ENCODE measurements at places on chromosomes 13 and 19.
A peak's percentile ranks its signal among the peaks of the same experiment; 100 is the strongest.

DNA sequence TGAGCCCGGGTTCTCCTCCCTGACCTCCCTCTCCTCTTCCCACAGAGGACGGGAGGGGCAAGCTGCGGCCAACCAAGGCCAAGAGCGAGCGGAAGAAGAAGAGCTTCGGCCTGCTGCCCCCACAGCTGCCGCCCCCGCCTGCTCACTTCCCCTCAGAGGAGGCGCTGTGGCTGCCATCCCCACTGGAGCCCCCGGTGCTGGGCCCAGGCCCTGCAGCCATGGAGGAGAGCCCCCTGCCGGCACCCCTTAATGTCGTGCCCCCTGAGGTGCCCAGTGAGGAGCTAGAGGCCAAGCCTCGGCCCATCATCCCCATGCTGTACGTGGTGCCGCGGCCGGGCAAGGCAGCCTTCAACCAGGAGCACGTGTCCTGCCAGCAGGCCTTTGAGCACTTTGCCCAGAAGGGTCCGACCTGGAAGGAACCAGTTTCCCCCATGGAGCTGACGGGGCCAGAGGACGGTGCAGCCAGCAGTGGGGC is 162.2 kb downstream of the KDM4B start:
- DNase-seq = no peak

GRCh38 chr19:4069331-4069959 is 2.7 kb upstream of the ZBTB7A start:
- peak; percentile 70 for DNase-seq

DNA sequence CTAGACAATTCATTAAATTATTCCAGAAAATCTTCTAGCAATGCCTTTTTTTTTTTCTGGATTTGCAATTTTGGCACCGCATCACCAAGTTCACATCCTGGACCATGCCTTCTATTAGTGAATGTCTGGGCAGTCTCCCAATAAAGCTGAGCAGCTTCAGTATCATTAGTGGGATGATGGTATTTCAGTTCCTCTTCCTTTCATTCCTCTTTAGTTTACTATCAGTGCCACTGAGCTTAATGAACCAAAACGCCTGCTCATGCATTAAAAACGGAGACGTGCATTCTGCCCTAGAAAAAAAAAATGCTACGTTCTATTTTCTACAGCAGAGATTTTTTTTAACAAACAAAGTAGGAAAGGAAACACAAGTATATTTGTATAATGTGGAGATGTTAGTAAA is 343.0 kb downstream of the PCDH9 start:
- no peak for DNase-seq

DNA sequence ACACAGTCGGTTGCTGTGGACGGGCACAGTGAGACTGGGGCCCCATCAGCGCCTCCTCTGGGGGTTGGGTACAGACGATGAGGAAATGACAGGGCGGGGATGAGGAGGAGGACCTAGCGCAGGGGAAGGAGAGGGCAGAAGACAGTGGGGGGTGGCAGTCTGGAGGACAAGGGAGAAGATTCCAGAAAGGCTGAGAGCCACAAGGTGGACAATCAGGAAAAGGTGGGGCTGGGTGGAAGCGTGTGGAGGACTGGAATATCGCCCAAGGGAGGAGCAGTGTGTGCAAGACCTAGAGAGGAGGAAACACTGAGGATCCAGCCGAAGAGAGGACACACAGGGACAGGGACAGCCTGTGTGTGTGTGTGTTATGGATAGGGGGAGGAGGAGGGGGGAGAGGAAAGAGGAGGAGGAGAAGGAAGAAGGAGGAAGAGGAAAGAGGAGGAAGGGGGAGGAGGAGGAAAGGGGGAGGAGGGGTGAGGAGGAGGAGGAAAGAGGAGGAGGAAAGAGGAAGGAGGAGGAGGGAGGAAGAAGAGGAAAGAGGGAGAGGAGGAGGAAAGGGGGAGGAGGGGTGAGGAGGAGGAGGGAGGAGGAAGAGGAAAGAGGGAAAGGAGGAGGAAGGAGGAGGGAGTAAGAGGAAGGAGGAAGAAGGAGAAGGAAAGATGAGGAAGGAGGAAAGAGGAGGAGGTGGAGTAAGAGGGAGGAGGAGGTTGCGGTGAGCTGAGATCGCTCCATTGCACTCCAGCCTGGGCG is 15.8 kb upstream of the GARIN5A start:
- peak; percentile 23 for DNase-seq

DNA sequence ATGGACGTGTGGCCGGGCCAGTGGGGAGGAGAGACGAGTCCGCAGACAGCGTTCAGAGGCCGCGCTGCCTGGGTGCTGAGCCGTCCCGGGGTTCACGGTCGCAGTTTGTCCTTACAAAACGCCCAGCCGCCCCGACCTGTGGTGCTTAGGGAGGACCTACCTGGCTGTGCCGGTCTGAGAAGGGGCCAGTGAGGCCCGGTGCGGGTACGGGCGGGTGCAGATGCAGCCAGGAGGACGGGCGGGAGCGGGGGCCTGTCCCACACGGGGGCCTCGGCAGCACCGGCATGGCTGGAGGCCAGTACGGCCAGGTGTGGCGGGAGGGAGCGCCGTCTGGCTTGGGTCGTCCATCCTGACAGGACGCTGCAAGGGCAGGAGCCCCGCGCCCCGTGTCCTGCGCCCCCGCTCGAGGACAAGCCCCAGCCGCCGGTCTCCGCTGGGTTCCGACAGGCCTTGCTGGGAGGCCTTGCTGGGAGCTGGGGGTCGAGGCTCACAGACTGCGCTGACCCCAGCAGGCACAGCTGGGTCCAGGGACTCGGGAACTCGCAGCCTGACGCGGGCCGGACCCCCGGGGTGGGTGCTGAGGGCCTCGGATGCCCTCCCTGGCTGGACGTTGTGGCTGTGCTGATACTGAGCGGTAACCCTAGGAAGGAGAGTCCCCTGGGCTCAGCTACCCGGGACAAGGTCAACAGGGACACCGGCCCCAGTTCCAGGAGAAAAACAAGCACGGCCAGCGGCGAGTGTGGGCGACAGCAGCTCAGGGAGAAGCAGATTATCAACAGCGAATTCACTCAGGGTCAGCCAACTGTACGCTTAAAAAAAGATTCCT is 5.3 kb upstream of the PROZ start:
- no peak for DNase-seq
